ENCODE measurements at places on chromosomes 4 and X. TPM values are rescaled to one million over a fixed set of nuclear protein-coding genes. Genes with fewer than 3 reads are reported as not detected.

DNA sequence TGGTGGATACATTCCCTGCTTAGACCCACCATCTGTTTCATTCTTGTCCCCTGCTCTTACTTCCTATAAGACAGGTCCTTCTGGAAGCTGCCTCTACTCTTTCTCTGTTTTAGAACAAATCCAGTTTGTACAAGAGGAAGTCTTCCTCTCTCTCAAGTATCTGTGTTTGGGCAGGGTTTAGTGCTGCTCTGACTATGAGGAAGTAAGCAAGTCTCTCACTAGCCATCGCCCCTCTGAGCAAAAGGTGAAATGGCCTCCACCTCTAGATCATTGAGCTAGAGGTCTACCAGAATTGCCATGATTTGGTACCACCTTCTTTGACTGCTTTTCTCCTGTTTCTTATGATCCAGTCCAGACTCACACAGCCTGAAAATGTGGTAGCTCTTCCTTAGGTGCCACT, 8.4 kb downstream of the BTK start:
- H3K27ac ChIP-seq: no peak overlapping the region
- H3K4me3 ChIP-seq: no peak overlapping the region
- no peaks in the 10 kb centered on the region for H3K4me1 ChIP-seq
- no peaks in the 10 kb centered on the region for H3K36me3 ChIP-seq
- no peaks in the 10 kb centered on the region for H3K27me3 ChIP-seq
- no peak for DNase-seq

GRCh38 chr4:36227913-36228312, 16.4 kb downstream of the ARAP2 start:
- H3K4me3 ChIP-seq: no peak overlapping the region
- DNase-seq: no peak
- H3K36me3 ChIP-seq: no peaks in the 10 kb centered on the region
- H3K4me1 ChIP-seq: no peaks in the 10 kb centered on the region
- H3K27me3 ChIP-seq: no peaks in the 10 kb centered on the region

- DNase-seq: no peak
- H3K27ac ChIP-seq: no peak overlapping the region
- H3K27me3 ChIP-seq: no peaks in the 10 kb centered on the region
- H3K36me3 ChIP-seq: no peaks in the 10 kb centered on the region
- no peaks in the 10 kb centered on the region for H3K4me1 ChIP-seq
- H3K4me3 ChIP-seq: no peak overlapping the region
Observed at GRCh38 chrX:47311932-47312774, 58.2 kb upstream of the ZNF157 start.

GRCh38 chr4:120855307-120856001, 67.1 kb downstream of the PRDM5 start:
- no peak overlapping the region for H3K27ac ChIP-seq
- no peak for DNase-seq
- no peaks in the 10 kb centered on the region for H3K27me3 ChIP-seq
- H3K4me3 ChIP-seq: no peak overlapping the region

DNA sequence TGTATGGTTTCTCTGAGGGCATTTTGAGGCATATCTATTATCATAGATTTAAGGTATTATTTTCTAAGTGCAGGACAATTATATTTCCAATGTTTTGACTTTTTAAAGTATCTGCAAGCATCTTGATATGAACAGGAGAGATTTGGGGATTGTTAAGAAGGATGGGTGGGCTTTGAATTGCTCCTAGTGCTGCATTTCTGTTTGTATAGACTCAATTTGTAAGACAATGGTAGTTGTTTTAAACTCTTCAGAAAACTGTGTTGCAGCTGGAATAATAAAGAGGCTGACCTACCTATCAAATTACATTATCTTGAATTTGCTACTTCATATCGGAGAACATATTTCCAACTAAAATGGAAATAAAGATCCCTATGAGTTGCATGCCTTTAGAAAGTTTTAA, 570.3 kb downstream of the ADGRL3 start:
- H3K36me3 ChIP-seq: no peaks in the 10 kb centered on the region
- no peaks in the 10 kb centered on the region for H3K27me3 ChIP-seq
- DNase-seq: no peak
- H3K4me1 ChIP-seq: no peaks in the 10 kb centered on the region
- no peak overlapping the region for H3K4me3 ChIP-seq

GRCh38 chrX:47831788-47832187, 4.9 kb upstream of the ZNF81 start:
- DNase-seq: no peak
- H3K4me1 ChIP-seq: no peaks in the 10 kb centered on the region
- no peak overlapping the region for H3K4me3 ChIP-seq
- H3K36me3 ChIP-seq: no peaks in the 10 kb centered on the region

Gene HSFX3
- total RNA-seq: not detected

GRCh38 chrX:130196466-130196865, 24.7 kb downstream of the RAB33A start:
- H3K36me3 ChIP-seq: no peaks in the 10 kb centered on the region
- H3K4me1 ChIP-seq: no peaks in the 10 kb centered on the region
- no peak overlapping the region for H3K27ac ChIP-seq
- H3K4me3 ChIP-seq: no peak overlapping the region
- H3K27me3 ChIP-seq: no peaks in the 10 kb centered on the region
- DNase-seq: no peak

- peaks cover 10% of the 10 kb centered on the region for H3K4me1 ChIP-seq
- no peaks in the 10 kb centered on the region for H3K27me3 ChIP-seq
Observed at GRCh38 chr4:144649646-144650045, 3.7 kb downstream of the HHIP start.

GRCh38 chr4:20137176-20137575, 114.5 kb upstream of the SLIT2 start:
- DNase-seq: no peak
- H3K4me1 ChIP-seq: no peaks in the 10 kb centered on the region
- no peak overlapping the region for H3K4me3 ChIP-seq
- H3K27ac ChIP-seq: no peak overlapping the region
- no peaks in the 10 kb centered on the region for H3K36me3 ChIP-seq
- no peaks in the 10 kb centered on the region for H3K27me3 ChIP-seq

Gene TBC1D1
- 132 TPM for total RNA-seq

Gene IQSEC2
- total RNA-seq: 43.3 TPM

Gene CHRDL1
- 43.5 TPM for total RNA-seq

DNA sequence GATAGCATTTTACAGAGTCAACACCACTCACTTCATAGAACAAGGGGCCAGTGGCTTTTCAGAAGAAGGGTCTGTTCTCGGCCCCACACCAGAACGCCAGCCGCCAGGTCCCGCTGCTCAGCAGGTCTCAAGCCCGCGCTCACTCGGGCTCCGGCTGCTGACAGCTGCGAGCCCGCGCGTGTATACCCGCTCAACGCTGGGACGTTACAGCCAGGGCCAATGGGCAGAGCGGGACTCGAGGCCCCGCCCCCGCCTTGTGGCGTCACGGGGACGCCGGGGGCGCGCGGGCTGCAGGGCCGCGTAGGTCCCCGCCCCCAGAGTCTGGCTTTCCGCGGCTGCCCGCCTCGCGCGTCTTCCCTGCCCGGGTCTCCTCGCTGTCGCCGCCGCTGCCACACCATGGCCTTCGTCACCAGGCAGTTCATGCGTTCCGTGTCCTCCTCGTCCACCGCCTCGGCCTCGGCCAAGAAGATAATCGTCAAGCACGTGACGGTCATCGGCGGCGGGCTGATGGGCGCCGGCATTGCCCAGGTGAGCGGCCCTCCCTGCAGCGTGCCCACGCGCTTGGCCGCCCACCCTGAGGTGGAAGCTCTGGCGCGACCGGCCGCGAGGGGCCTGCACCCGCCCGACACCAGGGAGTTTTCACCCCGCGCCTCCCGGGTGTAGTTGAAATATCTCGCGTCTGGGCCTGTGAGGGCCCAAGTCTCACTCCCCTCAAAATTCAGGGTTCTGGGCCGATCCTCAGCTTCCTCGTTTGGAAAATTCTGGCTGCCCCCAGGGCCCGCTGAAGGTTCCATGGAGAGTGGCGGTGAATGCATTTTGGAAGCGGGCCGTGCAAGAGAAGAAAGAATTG, at the start of gene HADH:
Gene HADH (plus strand): TSS at position 353 of the 850 bp plus-strand sequence. CDS start 44 bp downstream, at position 397.
- DNase-seq: peak; percentile 97
- peak within 1 kb of the TSS; percentile 74 for H3K4me3 ChIP-seq
- H3K4me1 ChIP-seq: peaks cover 47% of the 10 kb centered on the region

GRCh38 chr4:82493721-82494425, 63.5 kb downstream of the ENOPH1 start:
- no peaks in the 10 kb centered on the region for H3K36me3 ChIP-seq
- no peak for DNase-seq
- H3K27ac ChIP-seq: no peak overlapping the region
- H3K27me3 ChIP-seq: no peaks in the 10 kb centered on the region
- H3K4me1 ChIP-seq: no peaks in the 10 kb centered on the region

Gene RHOXF2B
- total RNA-seq: not detected

Gene ARMCX4
- total RNA-seq: 7.3 TPM

DNA sequence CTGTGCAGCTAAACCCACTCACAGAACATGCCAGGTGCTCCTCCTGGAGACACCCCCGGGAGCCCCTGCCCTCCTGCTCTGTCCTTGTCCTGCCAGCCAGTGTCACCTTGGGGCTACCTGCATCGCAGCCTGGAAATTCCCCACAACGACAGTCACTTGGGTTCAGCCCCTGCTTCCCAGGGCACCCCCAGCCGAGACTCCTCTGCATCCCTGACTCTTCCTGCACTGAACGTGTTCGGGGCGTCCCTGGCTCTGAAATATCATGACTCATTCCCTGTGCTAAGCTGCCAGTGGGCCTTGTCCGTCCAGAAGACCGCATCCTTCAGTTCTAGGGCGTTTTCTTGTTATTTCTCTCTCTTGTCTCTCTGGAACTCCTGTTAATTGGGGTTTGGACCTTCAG, 5.8 kb downstream of the CFAP99 start:
- H3K27me3 ChIP-seq: no peaks in the 10 kb centered on the region
- H3K4me1 ChIP-seq: no peaks in the 10 kb centered on the region
- DNase-seq: no peak
- H3K27ac ChIP-seq: no peak overlapping the region
- no peaks in the 10 kb centered on the region for H3K36me3 ChIP-seq

DNA sequence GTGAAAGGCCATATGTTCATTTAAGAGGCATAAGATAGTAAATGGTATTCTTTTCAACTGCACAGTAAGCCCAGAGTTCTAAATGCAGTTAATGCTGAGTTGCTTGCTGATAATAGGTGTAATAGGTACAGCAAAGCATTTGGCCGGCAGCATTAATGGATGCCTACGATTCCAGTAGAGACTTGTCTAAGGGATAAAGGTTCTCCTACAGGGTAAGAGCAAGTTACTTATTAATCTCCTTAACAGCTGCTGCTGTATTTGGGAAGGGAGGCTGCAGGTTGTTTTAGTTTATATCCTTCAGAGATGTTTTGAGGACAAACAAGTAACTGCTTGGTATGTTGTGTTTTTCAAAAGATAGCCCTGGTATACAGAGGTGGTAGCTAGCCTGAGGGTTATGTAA, 16.8 kb downstream of the TSPAN7 start:
- no peak overlapping the region for H3K27ac ChIP-seq
- no peaks in the 10 kb centered on the region for H3K36me3 ChIP-seq
- H3K4me1 ChIP-seq: no peaks in the 10 kb centered on the region
- H3K4me3 ChIP-seq: no peak overlapping the region

- no peaks in the 10 kb centered on the region for H3K36me3 ChIP-seq
- H3K27ac ChIP-seq: no peak overlapping the region
- H3K4me1 ChIP-seq: no peaks in the 10 kb centered on the region
- no peaks in the 10 kb centered on the region for H3K27me3 ChIP-seq
- H3K4me3 ChIP-seq: no peak overlapping the region
- DNase-seq: no peak
Observed at GRCh38 chr4:145722561-145722960, 42.6 kb downstream of the C4orf51 start.

DNA sequence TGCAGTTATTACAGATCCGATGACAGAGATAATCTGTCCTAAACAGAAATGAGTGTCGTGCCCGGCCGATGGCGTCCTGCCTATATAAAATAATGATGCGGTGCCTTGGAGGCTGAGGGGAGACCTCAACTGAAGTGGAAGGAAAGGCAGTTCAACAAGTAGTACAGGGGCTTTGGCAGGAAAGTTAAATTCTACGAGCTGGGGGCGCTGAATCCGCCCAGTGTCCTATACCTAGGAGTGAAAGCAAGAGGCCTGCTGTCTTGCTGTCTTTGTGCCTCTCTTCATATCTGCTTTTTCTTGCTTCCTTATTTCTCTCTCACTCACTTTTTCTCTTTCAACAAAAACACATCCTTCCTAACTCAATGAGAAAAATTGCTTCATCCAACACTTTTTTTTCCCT, 82.2 kb upstream of the PRPS2 start:
- no peak for DNase-seq
- no peaks in the 10 kb centered on the region for H3K4me1 ChIP-seq
- H3K4me3 ChIP-seq: no peak overlapping the region
- no peaks in the 10 kb centered on the region for H3K36me3 ChIP-seq

DNA sequence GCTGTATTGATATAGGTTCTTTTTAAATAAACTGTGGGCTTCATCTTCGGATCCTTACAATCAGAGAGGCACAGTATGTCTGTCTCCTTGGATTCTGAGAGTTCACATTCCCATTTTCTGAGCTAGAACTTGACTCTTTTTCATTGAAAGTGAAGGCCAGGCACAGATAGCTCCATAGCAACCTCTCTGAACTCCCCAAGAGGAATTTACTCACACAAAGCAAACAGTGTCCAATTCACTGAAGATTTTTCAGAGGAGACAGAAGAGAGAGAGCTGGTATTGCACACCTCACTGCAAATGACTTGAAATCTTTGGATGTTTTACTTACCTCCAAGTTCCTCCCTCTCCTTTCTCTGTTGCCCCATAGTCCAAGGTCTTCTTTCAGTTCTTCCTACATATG, 130.9 kb upstream of the CASK start:
- no peaks in the 10 kb centered on the region for H3K36me3 ChIP-seq
- H3K4me1 ChIP-seq: no peaks in the 10 kb centered on the region
- no peak for DNase-seq
- H3K27me3 ChIP-seq: no peaks in the 10 kb centered on the region
- no peak overlapping the region for H3K27ac ChIP-seq

Gene ENPP6
- not detected for total RNA-seq

DNA sequence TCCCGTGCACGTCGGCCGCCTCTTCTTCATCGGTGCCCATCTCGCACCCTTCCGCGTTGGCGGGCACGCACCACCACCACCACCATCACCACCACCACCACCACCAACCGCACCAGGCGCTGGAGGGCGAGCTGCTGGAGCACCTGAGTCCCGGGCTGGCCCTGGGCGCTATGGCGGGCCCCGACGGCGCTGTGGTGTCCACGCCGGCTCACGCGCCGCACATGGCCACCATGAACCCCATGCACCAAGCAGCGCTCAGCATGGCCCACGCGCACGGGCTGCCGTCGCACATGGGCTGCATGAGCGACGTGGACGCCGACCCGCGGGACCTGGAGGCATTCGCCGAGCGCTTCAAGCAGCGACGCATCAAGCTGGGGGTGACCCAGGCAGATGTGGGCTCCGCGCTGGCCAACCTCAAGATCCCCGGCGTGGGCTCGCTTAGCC, 1.4 kb downstream of the POU4F2 start:
- DNase-seq: no peak
- no peaks in the 10 kb centered on the region for H3K36me3 ChIP-seq
- no peak overlapping the region for H3K27ac ChIP-seq
- peaks cover 6% of the 10 kb centered on the region for H3K4me1 ChIP-seq
